ENCODE measurements at places on chromosomes 1 and 21. TPM values are rescaled to one million over a fixed set of nuclear protein-coding genes. Genes with fewer than 3 reads are reported as not detected.

The LEPR gene
- total RNA-seq = 6.8 TPM

The OSCP1 gene
- total RNA-seq = 6.3 TPM

The CD1C gene
- not detected for total RNA-seq

The TACSTD2 gene
- total RNA-seq = not detected

The PAFAH2 gene
- 6.3 TPM for total RNA-seq

Measured in glutamatergic neuron (in vitro differentiated cells).